ENCODE measurements at places on chromosomes 7 and 10. TPM values are rescaled to one million over a fixed set of nuclear protein-coding genes. Genes with fewer than 3 reads are reported as not detected.

DNA sequence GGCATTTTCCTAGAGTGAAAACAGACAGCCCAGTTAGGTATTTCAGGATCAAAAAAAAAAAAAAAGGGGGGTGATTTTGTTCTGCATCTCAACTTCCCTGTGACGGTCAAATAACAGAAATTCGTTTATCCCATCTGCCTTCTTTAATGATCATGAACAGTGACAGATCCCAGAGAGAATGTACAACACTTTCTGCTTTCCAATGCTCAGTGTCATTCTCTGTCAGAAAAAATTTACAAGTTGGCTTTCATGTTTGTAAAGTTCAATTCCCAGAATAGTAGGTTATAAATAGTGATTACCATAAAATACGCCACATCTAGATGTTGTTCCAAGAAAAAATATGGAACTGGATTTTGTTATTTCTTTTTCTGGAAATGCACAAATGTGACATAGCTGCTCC lies 1013.2 kb upstream of the PHF14 start:
- no peaks in the 10 kb centered on the region for H3K36me3 ChIP-seq
- H3K4me1 ChIP-seq: no peaks in the 10 kb centered on the region
- no peak overlapping the region for H3K27ac ChIP-seq

DNA sequence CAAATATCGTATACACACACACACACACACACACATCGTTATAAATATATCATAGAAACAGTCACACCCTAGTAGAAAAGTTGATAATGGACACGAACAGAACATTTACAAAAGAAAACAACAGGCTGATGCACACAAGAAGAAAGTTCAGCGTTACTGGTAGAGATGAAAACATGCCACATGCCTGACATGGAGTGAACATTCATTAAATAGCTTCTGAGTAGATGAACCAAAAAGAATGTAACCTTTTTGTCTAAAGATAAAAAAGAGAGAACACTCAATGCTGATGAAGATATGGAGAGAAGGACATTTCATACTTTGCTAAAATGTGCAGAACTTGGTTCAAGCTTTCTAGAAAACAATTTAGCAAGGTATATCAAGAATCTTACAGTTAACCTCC lies 173.4 kb upstream of the KLF14 start:
- DNase-seq: no peak
- no peaks in the 10 kb centered on the region for H3K36me3 ChIP-seq
- no peak overlapping the region for H3K27ac ChIP-seq
- H3K27me3 ChIP-seq: no peaks in the 10 kb centered on the region
- peaks cover 61% of the 10 kb centered on the region for H3K4me1 ChIP-seq
- no peak overlapping the region for H3K4me3 ChIP-seq

The SLC26A3 gene
- total RNA-seq: not detected

DNA sequence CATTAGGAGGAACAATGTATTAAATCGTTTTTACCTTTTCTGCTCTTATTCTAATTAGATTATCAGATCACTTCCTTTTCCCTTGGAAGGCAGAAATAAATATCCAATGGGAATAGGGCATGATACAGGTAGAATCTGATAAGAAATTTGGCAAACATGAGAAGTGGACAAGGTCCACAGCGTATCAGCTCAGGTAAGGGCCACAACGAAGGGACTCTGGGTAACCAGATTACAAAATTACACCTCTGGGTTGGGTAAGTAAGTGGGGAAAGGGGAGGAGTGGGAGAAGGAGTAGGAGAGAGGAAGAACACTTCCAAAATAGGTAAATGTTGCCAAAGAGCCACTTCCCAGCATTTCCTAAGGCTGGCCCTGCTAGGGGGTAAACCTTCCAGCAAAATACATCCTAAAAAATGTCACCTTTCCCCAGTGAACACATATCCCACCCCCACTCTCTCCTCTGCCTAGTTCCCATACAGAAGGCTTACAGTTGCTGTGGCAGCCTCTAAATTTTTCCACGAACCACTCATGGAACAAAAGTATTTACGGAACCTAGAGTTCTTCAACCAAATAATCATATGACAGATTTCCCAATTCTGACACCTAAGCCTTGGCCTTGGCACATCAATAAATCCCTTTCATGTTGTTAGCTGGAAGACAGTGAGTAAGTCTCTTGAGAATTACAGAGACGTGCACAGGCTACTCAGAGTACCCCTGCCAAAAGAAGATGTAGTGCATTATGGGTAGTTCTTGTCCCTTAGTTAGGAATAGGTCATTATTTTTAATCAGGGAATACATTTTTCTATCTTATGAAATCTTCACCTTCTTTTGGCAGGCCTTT lies 51.5 kb upstream of the DLX6 start:
- no peak overlapping the region for H3K27ac ChIP-seq
- peaks cover 3% of the 10 kb centered on the region for H3K4me1 ChIP-seq
- no peak overlapping the region for H3K4me3 ChIP-seq
- no peak for DNase-seq
- H3K36me3 ChIP-seq: no peaks in the 10 kb centered on the region

DNA sequence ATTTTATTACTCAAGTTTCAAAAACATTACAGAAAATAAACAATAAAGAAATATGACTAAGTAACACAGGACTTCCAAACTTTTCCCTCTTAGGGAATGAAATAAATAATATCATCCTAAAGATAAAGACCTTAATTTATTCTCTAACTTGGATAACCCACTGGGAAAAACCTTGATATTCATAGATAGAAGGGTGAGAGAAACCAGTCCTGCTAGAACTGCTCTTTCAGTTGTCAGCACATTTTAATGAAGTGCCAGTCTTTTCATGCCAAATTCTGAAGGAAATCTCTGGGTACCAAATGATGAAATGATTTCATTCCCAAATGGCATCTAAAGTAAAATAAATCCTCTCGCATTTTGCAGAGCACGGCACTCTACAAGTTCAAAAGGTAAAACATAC lies 114.5 kb upstream of the SMIM30 start:
- DNase-seq: no peak
- no peaks in the 10 kb centered on the region for H3K27me3 ChIP-seq
- H3K27ac ChIP-seq: no peak overlapping the region

The ADGRA1 gene
- not detected for total RNA-seq

The CPXM2 gene
- total RNA-seq: 348 TPM

GRCh38 chr7:25659841-25660240 lies 431.6 kb upstream of the NPVF start:
- DNase-seq: no peak
- peaks cover 77% of the 10 kb centered on the region for H3K4me1 ChIP-seq
- H3K36me3 ChIP-seq: no peaks in the 10 kb centered on the region

DNA sequence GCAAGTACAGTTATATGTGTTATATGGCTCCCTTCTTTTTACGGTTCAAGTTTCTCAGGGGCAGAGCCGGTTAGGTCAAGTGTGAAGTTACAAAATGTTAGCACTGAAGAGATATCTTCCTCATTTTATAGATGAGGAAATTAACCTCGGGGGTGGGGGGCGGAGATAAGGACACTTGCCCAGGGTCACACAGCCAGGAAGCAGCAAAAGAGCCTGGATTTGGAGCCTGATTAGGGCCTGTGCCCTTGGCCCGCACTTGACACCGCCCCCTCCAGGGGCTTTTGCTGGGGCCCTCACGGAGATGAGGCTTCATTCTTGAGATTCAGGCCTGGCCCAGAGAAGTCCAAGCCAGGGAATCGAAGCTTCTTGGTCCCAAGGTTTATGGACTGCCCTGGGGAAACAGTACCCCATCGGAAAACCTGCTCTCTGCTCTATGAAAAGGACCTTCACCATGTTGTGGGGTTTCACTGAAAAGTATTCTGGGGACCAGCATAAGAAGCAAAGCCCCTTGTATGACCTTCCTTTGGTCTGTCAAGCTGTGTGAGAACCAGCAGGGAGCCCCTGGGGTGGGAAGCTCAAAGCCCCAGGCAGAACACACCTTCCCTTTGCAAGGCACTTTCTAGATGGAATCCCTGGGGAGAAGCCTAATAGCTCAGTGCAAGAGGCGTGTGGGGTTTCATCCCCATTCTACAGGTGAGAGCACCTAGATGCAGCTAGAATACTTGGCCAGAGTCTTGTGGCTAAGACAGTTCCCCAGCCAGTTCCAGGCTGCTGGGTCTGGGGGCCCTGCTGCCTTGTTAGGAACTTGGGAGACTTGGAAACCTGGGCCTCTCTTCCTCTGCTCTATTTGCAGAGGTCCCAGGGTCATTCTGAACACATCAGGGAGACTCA lies 21.9 kb downstream of the UNC5B start:
- no peak for DNase-seq
- H3K4me1 ChIP-seq: peaks cover 23% of the 10 kb centered on the region
- H3K27ac ChIP-seq: peak overlapping the region; percentile 45
- no peaks in the 10 kb centered on the region for H3K36me3 ChIP-seq
- no peaks in the 10 kb centered on the region for H3K27me3 ChIP-seq

DNA sequence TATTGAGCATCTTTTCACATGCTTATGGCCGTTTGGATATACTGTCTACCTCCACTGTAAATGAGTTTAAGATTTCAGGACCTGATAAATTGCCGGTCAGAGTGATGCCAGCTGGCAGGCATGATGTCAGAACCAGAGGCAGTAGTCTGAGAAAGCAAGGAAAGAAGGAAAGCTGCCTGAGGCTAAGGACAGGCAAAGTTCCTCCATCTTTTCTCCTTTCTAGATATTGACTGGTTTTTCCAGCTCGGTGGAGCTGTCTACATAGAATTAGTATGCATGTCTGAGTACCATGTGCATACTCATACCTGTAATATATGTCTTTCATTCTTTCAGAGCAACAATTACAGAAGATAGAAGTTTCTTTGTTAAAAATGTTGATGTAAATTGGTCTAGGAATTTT lies 52.3 kb downstream of the CDCA7L start:
- DNase-seq: no peak
- H3K27ac ChIP-seq: no peak overlapping the region
- no peaks in the 10 kb centered on the region for H3K27me3 ChIP-seq
- no peaks in the 10 kb centered on the region for H3K4me1 ChIP-seq
- no peak overlapping the region for H3K4me3 ChIP-seq

- no peak overlapping the region for H3K4me3 ChIP-seq
- no peak overlapping the region for H3K27ac ChIP-seq
- no peaks in the 10 kb centered on the region for H3K4me1 ChIP-seq
- no peaks in the 10 kb centered on the region for H3K36me3 ChIP-seq
Observed at GRCh38 chr7:85573844-85574243, 387.0 kb upstream of the SEMA3D start.

The RNF32 gene
- not detected for total RNA-seq

DNA sequence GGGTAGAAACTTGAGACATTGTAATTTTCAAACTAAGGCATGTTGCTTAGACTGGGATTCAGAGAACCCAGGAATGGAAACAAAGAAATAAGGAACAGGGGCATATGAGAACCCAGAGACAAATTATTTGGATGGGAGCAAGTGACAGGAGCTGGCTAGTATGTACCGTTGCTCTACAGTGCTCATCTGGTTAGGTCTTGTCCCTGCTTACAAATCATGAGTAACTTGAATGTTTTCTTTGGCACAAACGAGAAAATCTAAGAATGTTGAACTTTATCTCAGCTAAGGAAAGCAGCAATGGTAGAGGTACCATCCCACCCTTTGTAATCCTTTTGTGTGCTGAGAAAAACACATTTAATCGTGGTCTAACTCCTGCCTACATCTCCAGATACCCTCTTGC lies 116.0 kb upstream of the IMMP2L start:
- no peaks in the 10 kb centered on the region for H3K4me1 ChIP-seq
- H3K4me3 ChIP-seq: no peak overlapping the region
- no peaks in the 10 kb centered on the region for H3K36me3 ChIP-seq
- no peak for DNase-seq

The TRDMT1 gene
- 21.0 TPM for total RNA-seq

DNA sequence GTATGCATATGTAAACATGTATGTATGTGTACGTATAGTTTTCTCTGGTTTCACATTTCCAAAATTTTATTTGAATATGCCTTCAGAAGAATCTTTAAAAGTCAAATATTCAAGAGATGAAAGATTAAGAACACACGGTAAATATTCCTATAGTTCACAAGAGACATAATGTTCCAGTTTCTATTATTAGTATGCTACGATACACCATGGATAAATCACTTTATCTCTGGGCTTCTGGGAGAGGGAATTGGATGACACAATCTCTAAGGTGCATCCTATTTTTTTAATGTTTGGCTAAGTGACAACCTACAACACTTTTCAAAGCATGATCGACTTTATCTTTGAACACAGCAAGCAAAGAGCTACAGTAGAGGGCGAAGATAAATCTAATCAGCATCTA lies 13.8 kb downstream of the TM9SF3 start:
- H3K27me3 ChIP-seq: no peaks in the 10 kb centered on the region
- no peak overlapping the region for H3K27ac ChIP-seq
- H3K4me1 ChIP-seq: peaks cover 32% of the 10 kb centered on the region
- DNase-seq: no peak

- peak overlapping the region; percentile 28 for H3K27ac ChIP-seq
- peaks cover 22% of the 10 kb centered on the region for H3K4me1 ChIP-seq
- no peaks in the 10 kb centered on the region for H3K36me3 ChIP-seq
- H3K27me3 ChIP-seq: no peaks in the 10 kb centered on the region
- no peak overlapping the region for H3K4me3 ChIP-seq
Observed at GRCh38 chr10:133259602-133259989, 17.1 kb downstream of the ADAM8 start.

DNA sequence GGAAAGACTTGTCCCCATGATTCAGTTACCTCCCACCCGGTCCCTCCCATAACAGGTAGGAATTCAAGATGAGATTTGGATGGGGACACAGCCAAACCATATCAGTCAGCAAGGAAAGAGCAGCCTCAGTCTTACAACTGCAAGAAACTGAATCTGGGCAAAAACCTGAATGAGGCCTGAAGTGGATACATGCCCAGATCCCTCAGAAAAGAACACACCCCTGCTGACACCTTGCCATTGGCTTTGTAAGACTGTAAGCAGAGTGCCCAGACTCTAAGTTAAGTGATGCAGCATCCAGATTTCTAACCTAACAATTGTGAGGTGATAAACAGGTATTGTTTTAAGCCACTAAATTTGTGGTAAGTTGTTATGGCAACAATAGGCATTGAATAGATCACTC lies 670.8 kb downstream of the SORCS1 start:
- no peaks in the 10 kb centered on the region for H3K36me3 ChIP-seq
- H3K4me1 ChIP-seq: no peaks in the 10 kb centered on the region
- no peak for DNase-seq
- H3K27ac ChIP-seq: no peak overlapping the region
- no peaks in the 10 kb centered on the region for H3K27me3 ChIP-seq
- H3K4me3 ChIP-seq: no peak overlapping the region

The EBLN1 gene
- not detected for total RNA-seq

The LMBR1 gene
- 56.6 TPM for total RNA-seq

DNA sequence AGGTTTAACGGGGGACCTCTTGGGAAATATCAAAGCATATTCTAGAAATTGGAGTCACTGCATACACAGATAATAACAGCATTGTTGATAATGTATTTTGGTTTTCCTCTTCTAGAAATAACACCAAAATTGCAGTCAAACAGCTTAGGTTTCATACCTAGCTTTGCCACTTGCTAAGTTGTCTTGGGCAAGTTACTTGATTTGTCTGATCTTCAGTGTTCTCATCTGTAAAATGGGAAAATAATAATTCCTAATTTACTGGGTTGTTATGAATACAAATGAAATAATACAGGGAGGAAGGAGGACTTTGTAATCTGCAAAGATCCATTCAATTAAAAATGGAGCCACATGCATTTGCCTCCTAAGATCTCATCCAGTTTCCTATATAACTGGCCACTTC lies 20.3 kb upstream of the NUP205 start:
- no peaks in the 10 kb centered on the region for H3K4me1 ChIP-seq
- H3K27me3 ChIP-seq: no peaks in the 10 kb centered on the region
- H3K27ac ChIP-seq: no peak overlapping the region
- no peak for DNase-seq
